NCI-H2171 (cell line): ENCODE measurements at places on chromosomes 4 and X.

DNA sequence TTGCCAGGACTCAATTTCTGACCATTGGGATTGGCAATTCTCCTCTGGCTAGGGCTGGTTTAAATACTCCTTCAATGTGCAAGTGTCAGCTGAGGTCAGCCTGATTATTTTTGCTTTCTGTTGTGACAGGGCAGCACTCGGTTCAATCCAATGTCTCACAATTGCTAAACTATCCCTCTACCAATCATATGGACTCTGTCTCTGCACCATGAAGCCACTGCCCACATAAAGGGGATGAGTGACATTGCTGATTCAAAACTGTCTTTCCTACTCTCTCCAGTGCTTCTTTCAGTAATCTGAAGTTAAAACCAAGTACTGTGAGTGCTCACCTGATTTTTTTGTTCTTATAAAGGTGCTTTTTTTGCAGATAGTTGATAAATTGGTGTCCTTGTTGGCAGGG, 1030.7 kb downstream of the GLUD2 start:
- DNase-seq: no peak

DNA sequence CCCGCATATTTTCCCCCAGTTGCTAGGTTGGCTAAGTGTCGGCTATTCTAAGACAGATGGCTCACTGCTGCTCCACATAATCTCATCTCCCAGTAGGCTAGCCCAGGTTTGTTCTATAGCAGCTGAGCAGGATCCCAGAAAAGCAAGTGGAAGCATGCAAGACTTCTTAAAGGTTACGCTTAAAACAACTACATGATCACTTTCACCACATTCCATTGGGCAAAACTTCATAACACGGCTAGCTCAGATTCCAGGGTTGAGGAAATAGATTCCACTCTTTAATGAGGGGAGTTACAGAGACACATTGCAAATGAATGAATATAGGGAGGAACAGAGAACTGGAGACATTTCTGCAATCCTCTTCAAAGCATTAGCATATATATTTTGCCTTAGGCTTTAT, 12.9 kb upstream of the RAB33B start:
- no peak for DNase-seq

DNA sequence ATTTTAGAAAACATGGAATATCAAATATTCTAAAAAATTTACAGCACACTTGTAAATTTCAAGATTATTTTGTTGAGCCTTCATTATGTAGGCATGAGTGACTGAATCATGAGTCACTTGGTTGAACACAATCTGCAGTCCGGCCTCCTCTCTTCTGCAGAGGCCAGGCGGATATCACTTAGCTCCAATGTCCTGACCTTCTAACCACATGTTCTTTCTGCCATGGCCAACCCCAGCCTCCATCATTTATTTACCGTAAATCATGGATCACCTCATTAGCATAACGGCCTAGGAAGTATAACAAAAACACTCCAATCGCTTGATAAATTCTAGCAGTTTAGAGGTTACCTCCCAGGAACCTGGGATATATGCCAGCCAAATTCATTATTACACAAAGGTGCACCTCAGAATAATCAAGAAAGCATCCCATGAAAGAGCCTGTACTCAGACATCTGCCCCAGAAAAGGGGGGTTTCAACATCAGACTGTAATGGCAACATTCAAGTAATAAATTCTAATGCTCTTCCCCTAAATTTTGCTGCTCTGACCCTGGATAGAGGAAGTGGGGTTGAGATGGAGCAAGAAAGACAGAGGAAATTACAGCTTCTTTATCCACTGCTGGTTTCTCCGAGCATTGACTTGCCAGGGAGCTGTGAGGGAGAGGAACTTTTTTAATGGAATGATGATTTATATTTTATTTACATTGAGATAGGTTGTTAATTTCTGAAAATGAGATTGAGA, 2153.6 kb upstream of the AGA start:
- no peak for DNase-seq

GRCh38 chr4:152478461-152479237, 57.2 kb downstream of the FBXW7 start:
- DNase-seq: no peak

DNA sequence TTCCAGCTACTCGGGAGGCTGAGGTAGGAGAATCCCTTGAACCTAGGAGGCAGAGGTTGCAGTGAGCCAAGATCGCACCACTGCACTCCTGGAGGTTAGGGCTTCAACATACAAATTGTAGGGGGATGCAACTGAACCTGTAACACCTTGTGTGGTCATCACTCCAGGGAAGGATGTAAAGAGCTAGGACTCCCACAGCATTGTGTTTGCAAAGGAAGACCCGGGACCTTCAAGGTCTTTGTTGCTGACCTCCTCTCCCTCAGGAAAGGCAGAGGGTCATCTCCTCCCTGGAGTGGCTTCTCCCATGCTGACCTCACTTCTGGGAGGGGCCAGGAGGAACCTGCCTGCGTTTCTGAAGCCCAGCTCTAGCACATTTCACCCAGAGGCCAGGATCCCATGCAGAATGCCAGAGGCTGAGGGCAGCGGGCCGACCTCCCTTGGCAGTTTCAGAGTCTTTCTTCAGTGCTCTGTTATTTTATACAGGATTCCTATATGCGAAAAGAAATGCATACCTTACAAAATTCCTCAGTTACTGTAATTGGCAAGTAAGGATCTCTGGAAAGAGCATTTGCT, 80.2 kb downstream of the HTRA3 start:
- no peak for DNase-seq

DNA sequence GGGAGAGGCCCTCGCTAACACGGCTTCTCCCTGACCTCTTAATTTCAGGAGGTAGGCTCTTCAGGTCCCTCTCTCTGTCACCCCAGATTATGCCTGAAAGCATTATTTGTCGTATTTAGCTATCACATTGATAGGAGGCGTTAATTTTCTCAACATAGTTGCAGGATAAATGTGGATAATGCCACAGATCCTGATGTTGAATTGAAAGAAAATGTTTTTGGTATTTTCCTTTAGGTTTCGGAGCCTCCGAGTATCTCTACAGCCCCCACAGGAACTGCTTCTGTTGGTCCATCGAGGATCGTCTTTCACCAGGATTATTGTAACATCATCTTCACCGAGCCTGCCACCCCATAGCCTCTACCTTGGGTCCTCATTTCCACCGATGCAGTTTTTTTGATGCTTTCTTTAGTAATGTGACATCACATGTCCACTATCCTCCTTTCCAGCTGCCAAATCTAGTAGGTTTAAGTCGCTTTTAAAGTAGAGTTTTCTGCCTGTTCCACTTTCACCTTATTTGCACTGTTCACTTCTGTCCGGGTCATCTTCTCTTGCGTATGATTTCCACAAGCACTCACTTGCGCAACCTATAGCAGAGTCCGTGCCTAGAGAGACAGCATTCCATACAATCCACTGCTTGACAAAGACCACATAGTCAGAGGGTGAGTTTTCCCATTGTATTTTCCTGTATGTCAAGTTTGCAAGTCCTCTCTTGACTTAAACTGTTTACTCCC, 665 bp downstream of the TIGD2 start:
- no peak for DNase-seq

DNA sequence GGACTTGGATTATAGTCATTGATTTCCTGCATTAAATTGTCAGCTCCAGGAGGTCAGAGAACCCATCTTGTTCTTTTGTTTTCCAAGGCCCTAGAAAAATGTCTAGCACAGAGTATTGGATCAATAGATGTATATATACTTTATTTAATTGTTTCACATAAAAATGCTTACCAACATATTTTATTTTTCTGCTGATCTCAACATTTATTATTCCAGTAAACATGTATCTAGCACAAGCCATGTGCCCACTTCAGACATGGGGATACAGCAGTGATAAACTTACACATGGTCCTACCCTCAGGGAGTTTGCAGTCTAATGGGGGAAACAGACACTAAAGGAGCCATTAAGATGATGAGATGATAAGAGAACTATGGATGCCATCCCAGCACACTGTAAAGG, 49.1 kb upstream of the TBC1D9 start:
- DNase-seq: no peak

- DNase-seq: no peak
These were observed 97.0 kb upstream of the LNX1 start for GRCh38 chr4:53688186-53688790.

- no peak for DNase-seq
These were observed 36.8 kb downstream of the TSC22D3 start for GRCh38 chrX:107738768-107739167.

DNA sequence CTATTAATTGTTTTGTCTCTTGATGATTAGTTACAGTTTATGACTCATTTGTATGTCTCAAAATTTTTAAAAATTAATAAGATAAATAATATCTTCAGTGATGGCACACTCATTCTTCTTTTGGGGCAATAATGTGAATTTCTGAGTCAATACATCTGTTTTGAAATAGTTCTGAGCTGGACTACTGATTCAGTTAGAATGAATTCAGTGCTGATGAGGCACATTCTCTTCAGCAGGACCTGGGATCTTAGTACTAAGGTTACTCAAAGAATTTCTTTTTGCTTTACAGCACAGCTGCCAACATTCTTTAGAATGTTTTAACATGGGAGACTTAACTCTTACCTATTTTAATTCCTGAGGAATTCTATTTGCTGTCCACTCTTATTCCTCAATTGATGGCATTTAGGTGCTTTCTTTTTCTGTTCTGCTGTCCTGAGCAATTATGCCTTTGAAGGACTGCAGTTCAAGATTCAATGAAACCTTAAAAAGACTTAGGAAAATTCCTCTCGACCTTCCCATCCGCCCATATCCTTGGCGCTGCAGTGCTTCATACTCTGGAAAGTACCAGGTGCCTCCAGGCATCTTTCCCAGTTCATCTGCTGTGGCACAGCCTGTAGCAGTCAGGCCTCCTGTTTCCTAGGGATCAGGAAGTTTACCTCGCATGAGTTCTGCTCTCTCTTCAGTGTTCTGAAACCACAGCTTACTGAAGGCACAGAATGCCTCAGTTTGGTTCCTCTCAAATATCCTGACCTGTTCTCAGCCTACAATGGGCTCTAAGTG, 213.7 kb downstream of the FSTL5 start:
- no peak for DNase-seq

DNA sequence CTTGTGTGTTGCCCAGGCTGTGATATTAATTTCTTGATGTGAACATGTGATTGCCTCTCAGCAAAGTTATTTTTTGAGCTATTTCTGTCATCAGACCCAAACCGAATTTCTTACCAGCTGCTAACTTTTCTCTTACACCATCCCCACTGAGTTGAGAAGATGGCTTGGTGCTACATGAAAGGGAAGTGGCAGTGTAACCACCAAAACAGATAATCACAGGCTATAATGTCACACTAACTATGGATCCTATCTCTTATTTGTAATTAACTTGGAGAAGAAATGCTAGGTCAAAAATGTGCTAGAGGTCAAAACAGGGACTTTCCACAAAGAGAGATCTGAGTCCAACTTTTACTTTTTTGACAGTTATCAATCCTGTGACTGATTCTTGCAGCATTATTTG, 43.8 kb downstream of the ELOVL6 start:
- DNase-seq: no peak

- DNase-seq: no peak
These were observed 110.2 kb upstream of the C1GALT1C1 start for GRCh38 chrX:120740072-120740471.

GRCh38 chrX:55593296-55593695, 29.9 kb upstream of the FOXR2 start:
- no peak for DNase-seq

DNA sequence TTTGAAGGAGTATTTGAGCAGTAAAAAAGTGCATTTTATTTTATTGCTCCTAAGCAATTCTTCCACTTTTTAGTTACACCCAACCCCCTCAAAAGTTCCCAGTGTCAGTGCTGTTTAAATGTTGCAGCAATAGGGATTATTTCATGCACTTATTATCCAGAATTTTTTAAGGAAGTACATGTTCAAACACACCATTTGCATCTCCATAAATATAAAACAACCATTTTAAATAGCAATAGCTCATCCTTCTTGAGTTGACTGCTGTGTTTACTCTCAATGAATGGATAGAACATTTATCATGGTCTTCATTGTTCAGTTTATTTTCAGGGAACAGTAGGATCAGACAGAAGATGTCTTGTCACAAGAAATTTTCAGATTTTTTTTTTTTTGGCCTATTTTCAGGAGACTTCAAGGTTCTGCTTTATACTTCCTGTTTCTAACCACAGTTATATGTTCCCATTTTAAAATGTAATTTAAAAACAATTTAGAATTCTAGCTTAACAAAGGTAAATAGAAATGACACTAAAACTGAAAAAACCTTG, 171.9 kb downstream of the TMA16 start:
- DNase-seq: no peak

GRCh38 chr4:19375931-19376330, 875.8 kb upstream of the SLIT2 start:
- DNase-seq: no peak

- peak; percentile 35 for DNase-seq
These were observed 33.5 kb upstream of the DCX start for GRCh38 chrX:111445485-111445884.
